Kidney (tissue), 22 donors: ENCODE measurements at places on chromosomes 12 and 14. TPM values are rescaled to one million over a fixed set of nuclear protein-coding genes. Genes with fewer than 3 reads are reported as not detected.

RAD9B gene
- total RNA-seq, result 1.0 TPM

ATN1 gene
- 119 TPM for total RNA-seq

DNA sequence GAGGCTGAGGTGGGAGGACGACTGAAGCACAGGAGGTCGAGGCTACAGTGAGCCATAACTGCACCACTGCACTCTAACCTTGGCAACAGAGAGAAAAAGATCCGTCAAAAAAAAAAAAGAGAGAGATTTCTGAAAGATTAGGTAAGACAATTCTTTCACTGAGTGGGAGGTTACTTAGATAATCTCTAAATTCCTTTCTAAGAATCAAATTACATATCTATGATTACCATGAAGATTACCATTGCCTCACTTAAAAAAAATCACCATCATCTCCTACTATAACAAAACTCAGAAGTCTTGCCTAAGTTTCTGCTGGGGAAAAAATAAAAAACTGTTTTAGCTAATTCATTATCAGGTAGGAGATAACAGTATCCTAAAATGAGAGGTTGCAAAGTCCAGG lies 366.7 kb downstream of the DUSP6 start:
- no peaks in the 10 kb centered on the region for H3K4me1 ChIP-seq
- H3K36me3 ChIP-seq, result no peaks in the 10 kb centered on the region
- DNase-seq, result no peak
- no peak overlapping the region for H3K27ac ChIP-seq
- no peaks in the 10 kb centered on the region for H3K27me3 ChIP-seq

DNA sequence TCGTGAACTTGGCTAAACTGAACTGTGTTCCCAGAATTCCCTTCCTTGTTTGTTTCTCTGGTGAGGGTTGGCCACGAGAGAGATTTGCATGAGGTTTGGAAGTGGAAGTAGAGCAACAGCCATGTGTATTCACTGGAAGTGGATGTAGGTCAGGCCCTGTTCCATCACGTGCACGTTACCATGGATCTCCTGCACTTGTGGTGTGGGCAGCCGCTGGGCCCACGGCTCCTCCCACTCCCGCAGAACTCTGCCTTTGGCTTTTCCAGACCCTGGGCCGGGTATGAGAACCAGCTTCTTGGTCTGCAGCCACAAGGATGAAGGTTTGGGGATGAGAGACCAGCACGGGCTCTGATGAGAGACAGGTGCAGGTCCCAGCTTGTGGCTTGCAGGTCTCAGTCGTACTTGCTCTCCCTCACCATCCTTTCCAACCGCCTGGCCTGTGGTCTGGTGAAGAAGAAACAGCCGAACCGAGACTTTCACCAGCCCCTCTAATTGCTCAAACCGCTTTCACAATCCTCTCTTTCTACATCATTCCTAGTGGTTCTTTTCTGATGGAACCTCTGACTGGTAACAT lies 94.9 kb downstream of the DUSP16 start:
- no peaks in the 10 kb centered on the region for H3K36me3 ChIP-seq
- H3K4me3 ChIP-seq, result no peak overlapping the region
- no peak for DNase-seq
- no peaks in the 10 kb centered on the region for H3K4me1 ChIP-seq
